ENCODE measurements at places on chromosomes 13 and 19.

GRCh38 chr13:113445791-113446487 lies 7.3 kb downstream of the ADPRHL1 start:
- DNase-seq = no peak

- no peak for DNase-seq
These were observed 3.7 kb downstream of the GDF15 start for GRCh38 chr19:18389726-18390064.

GRCh38 chr13:45592758-45593157 lies 22.8 kb downstream of the ERICH6B start:
- no peak for DNase-seq

- no peak for DNase-seq
These were observed 1090.4 kb downstream of the PCDH9 start for GRCh38 chr13:66139701-66140100.

DNA sequence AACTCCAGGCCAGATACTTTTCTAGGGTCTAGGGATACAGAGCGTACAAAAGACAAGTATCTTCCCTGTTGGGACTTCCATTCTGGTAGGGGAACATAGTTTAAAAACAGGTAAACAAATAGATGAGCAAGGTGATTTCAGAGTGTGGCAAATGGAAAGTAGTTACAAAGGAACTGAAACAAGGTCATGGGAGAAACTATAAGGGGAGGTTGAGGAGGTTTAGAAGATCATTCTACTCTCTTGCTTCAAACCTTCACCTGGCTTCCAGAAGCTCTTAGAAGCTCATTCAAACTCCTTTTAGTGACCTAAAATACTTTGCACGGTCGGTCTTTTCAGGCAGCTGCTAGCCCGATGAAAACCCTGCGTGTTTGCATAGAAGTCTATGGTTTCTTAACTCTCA lies 9.1 kb downstream of the FFAR2 start:
- DNase-seq = no peak

- DNase-seq = peak; percentile 65
These were observed 685 bp downstream of the LENG9 start for GRCh38 chr19:54462655-54463530.

DNA sequence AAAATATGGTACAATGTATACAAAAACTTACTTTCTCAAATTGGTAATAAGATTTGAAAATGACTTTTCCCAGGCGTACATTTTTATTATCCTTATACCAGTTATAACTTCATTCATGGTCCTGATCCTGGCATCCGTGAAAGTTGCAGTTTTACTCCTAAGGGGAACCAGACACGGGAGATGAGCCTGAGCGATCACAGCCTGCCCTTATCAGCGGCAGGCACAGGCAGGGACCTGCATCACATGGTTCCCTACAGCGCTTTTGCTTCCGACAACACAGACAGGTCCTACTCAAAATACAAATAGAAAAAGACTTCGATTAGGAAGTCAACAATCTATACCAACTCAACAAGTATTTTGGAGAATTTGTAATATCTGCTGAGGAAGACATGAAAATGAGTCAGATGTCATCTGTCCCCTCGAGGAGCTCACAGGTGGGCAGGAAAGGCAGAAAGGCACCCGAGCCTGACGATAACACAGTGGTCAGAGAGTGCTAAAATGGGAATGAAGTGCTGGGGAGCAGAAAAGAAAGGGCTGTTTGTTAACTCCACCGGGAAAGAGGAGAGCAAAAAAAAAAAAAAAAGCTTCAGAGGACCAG lies 93.4 kb downstream of the ABCC4 start:
- DNase-seq = no peak

DNA sequence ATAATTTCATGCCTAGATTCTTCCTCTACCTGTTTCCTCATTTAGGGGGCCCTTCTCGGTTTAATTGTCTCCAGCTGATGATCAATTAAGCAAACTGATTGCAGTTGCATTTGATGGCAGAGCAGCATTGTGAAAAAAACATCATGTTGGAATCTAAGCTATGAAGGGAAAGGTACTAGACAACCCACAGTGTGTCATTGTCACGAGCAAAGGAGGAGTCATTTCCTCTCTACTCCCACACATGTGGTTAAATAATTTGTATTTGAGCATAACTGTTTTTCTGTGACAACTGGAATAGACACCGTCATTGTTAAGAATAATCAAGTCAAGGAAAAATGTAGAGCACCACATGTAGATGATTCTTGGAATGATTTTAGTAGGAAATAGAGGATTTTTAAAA lies 240.3 kb downstream of the DCT start:
- DNase-seq = no peak

GRCh38 chr13:99196466-99197116 lies 4.1 kb upstream of the UBAC2 start:
- DNase-seq = no peak

All from stimulated activated CD4-positive, alpha-beta T cell treated with anti-CD3 and anti-CD28 coated beads, Interleukin-4, amount 100 ng/mL, for 1 hour (primary cell).